ENCODE measurements at places on chromosomes 2 and 18.

DNA sequence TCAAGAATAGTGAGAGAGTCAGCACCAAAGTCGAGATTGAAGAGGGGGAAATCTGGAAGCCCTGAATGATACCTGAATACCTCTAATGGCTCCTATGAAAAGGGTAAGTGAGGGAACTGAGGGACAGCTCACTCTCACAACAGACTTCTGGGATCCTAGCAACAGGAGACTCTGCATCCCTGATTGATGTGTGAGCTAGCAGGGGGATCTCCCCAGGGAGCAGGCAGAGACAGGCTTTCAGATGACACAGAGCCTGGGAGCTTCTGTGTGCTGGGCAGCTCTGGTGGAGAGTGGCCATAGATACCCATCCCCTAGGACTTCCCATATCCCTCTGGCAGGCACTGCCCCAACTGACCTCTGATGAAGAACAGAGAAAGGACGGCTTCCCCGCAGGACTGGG is 206.2 kb downstream of the EXOC6B start:
- no peak for DNase-seq

- no peak for DNase-seq
Measured at GRCh38 chr2:33142810-33143209, 196.1 kb downstream of the LTBP1 start.

- no peak for DNase-seq
Measured at GRCh38 chr18:37332219-37332618, 233.4 kb downstream of the CELF4 start.

- no peak for DNase-seq
Measured at GRCh38 chr2:188244383-188244782, 47.3 kb upstream of the GULP1 start.

GRCh38 chr2:238382381-238382781 is 44.3 kb upstream of the ASB1 start:
- no peak for DNase-seq

GRCh38 chr2:24337890-24338289 is 22.4 kb downstream of the ITSN2 start:
- no peak for DNase-seq

DNA sequence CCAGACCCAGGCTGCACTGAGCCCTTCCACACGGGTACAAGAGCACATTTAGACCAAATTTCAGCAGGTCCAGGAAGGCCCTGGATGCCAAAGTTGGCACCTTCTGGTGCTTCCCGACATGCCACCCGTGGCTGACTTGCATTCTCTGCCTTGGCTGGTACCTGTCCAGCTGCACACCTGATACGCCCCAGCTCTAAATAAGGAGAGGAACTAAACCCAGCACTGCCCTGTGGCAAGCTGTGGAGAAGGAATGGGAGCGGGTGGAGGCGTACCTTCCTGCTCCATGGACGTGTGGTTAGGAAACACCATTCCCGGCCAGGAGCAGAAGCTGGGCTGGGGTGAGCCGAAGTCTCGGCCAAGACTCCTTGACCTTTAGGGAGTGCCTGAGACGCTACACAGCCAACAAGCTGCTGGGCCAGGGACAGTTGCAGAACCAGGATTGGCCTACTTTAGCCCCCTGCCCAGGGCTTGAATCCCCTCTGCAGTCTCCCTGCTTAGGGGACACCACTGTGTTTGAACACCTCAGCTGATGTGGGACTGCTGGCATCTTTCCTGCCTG is 86.5 kb upstream of the TAF1B start:
- no peak for DNase-seq

DNA sequence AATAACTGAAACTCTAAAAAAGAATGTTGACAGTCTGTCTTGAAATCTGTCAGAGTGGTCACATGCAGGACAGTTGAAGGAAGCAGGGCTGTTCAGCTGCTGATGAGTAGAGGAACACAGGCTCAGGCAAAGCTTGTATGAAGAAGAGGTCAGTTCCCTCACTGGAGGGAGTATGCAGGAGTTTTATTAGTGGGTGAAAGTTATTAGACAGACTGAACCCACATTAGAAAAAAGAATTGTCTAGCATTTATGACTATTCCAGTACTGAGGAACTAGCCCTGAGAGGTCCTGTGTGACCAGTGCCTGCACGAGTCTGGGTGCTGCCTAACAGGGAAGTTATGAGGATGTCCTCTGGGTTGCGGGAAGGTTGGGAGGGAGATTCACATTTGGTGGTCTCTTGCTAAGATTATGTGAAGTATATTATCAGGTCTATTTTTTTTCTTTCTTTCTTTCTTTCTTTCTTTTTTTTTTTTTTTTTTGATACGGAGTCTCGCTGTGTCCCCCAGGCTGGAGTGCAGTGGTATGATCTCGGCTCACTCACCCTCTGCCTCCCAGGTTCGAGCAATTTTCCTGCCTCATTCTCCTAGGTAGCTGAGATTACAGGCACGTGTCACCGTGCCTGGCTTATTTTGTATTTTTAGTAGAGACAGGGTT is 9.6 kb downstream of the TET3 start:
- no peak for DNase-seq

DNA sequence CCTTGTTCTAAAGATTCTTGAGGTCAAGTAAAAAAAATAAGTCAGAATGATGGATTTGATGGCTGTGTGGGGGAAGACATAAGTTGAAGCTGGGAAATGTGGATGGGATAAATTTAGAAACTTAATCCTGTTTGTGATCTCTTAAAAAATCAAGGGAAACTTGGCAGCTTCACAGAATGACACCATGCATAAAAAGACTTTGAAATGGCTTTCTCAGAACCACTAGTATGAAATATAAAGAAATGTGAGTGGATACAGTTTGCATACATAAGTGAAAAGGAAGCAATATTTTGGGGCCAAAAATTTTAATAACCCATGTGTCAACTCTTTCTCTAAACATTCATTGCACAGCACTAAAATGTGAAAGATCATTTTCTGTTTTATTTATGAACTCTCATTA is 21.7 kb downstream of the CDH19 start:
- DNase-seq: no peak

GRCh38 chr18:68431111-68431921 is 283.6 kb downstream of the TMX3 start:
- no peak for DNase-seq

DNA sequence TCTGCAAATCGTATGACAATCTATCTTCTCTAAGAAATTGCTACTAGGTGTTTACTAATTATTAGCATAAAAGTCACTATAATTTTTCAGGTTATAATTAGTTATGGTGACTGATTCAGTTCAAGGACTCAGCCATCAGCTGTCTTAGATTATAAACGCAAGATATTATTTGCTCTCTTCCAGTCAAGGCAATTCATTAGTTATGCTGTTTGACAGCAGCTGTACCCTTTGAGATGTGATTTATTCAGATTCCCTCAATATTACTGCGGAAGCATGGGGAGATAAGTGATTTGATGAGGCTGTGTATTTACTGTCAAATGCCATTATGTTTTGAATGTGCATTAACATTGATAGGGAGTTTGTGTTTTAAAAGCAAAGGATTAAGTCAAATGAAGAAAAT is 558.9 kb upstream of the FSIP2 start:
- no peak for DNase-seq

DNA sequence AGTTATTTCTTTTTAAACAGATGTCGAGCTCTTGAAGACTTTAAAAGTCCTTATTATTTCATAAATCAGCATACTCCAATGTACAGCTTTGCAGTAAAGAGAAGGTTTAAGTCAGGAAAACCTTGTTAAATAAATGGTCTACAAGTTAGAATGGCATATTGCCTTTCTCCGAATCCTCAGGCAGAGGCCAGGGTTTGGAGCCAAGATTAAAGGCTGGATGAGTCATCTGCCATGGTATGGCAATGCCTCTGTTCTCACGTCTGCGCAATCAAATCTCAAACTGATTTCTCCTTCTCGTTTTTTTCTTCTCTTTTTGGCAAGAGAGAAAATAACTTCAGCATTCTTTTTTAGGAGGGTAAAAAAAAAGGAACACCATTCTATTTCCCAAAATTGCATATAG is 5.6 kb upstream of the KCNJ3 start:
- DNase-seq: no peak

DNA sequence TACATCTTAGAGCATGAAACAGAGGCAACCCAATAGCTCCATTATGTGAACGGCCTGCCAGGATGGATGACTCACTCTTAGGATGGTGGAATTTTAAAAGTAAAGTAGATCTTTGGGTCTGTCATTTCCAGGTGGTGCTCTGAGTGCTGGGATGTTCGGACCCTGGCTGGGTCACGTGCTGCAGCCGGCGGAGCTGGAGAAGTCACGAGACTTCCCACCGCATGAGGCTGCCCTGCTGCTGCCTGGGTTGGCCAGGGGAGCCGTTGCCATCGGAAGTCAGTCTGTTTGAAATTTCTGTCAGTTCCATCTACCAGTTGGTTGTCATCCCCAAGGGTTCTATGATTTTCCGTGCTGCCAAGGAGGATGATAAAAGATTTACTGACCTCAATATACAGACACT is 93.3 kb upstream of the ALKAL2 start:
- DNase-seq: no peak

DNA sequence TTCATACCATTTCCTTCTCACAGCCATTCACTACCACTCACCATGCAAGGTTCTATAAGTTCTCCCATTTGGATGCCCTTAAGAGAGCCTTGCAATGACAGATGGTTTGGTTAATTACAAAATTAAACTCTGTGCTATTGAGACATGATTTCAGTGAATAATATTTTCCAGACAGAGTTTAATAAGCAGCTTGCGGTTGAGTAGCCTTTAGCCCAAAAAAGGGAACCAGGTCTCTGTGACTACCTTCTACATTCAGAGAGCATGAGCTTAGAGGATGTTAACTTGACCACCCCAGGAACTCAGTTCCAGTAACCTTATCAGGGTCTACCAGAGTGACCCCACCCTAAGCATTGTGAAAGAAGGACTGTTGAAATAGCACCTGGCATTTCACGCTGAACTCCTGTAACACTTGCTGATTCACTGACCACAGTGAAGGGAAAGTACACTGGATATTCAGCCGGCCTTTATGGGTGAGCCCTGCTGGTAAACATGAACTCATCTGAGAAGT is 1173.1 kb upstream of the ZEB2 start:
- no peak for DNase-seq

DNA sequence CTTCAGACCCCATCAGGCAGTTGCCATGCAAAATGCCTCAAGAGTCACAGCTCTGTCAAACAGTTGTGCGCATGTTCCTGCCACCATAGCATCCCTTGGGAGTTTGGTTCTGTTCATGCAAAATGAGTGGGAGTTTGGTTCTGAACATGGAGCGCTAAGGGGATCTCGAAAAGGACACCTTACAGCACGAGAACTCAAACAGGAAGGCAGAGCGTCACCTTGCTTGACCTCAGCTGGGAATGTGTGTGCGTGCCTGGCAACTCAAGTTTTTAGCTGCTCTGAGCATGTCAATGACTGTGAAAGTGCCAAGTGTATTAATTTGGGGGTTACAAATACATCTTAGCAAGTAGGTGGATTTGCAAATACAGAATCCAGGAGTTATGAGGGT is 16.6 kb downstream of the MALL start:
- DNase-seq: no peak

- DNase-seq: no peak
Measured at GRCh38 chr2:59025157-59025757, 784.1 kb upstream of the FANCL start.
